Activated CD4-positive, alpha-beta T cell treated with anti-CD3 and anti-CD28 coated beads for 1 hour (primary cell): ENCODE measurements at places on chromosomes 2 and 18.

- DNase-seq: no peak
These were observed 8.1 kb downstream of the SMAD7 start for GRCh38 chr18:48942554-48943261.

- no peak for DNase-seq
These were observed 111.8 kb downstream of the ERBB4 start for GRCh38 chr2:212426637-212427412.

DNA sequence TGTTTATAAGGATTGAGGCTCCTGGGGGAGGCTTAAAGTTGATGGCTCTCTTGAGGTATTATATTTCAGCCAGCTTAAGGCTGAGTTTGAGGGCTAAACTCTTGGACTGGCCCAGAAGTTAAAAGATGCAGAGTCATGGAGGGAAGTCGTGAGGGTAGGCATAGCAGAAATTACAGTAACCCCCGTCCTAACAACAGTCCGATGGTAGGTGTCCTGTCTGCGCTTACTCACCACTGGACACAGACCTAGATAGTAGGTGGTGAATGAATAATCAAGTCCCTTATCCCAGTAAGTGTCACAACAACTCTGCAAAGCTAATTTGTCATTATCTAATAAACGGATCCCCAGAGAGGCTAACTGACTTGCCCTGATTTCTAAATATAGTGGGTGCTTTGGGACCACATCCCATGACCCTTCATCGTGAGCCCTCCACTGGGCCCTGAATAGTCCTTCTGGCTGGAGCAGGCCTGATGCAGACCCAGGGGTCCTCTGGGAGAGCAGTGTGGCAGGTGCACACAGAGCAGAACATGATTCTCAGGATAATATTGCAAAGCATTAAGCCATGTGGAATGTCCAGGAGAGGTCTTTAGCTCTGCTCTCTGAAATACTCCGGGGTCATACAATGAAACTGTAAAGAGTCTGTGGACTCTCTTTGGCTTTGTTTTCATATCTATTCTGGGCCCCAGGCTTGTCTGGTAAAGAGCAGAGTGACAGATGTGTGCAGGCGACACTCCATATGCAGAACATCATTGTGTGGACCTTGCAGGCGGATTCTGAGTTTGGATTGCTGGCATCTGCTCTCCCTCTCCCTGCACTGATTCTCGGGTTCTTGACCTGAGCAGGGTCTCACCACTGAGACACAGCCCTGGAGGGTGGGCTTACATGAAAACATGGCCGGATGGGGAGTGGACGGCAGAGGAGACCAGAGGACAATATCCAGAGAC is 98.1 kb downstream of the RNF144A start:
- no peak for DNase-seq

GRCh38 chr18:79766308-79766707 is 31.4 kb upstream of the KCNG2 start:
- DNase-seq: no peak

- DNase-seq: no peak
These were observed 67.3 kb downstream of the CRACDL start for GRCh38 chr2:98868548-98869271.

DNA sequence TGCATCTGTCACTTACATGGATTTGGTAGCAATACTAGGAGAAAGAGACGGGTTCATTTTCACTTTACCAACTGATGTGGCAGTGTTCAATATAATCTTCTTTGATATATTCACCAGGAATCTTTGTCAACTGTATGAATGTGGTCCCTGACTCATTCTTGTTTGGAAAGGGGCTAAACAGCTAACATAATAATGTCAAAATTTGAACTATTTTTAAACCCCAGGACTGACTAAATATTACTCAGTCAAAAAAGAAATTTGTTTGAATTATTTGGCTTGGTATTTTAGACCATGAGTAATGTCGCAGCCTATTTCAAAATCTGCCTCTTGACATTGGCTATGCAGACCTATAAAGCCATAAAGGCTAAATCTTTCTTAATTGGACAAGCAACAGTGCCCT is 413.7 kb upstream of the RGPD4 start:
- DNase-seq: no peak

DNA sequence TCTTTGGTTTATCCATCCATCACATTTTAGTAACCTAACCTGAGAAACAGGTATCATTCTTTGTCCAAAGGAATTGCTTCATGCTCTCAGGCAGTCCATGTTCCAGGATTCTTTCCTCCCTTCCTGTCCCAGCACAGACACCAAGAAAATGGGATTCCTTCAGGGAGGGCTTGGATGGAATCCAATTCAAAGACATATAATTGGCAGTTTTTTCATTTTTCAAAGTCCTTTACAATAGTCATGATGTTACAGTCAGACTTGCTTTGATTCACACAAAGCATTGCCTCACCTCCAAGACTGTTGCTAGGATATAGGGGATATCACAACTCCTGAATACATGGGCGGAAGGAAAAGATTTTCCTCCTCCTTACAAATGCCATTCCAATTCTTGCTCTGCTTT is 241.4 kb upstream of the ACVR2A start:
- no peak for DNase-seq

GRCh38 chr2:235390816-235391194 is 103.0 kb upstream of the AGAP1 start:
- DNase-seq: no peak

- no peak for DNase-seq
These were observed 1305.0 kb upstream of the NRXN1 start for GRCh38 chr2:52336951-52337350.

GRCh38 chr2:43427032-43427424 is 168.8 kb downstream of the THADA start:
- no peak for DNase-seq

GRCh38 chr2:54603357-54603756 is 120.1 kb upstream of the EML6 start:
- no peak for DNase-seq
